ENCODE measurements at places on chromosomes 12 and 14.

- DNase-seq = no peak
These were observed 37.1 kb downstream of the LMO3 start for GRCh38 chr12:16568873-16569272.

DNA sequence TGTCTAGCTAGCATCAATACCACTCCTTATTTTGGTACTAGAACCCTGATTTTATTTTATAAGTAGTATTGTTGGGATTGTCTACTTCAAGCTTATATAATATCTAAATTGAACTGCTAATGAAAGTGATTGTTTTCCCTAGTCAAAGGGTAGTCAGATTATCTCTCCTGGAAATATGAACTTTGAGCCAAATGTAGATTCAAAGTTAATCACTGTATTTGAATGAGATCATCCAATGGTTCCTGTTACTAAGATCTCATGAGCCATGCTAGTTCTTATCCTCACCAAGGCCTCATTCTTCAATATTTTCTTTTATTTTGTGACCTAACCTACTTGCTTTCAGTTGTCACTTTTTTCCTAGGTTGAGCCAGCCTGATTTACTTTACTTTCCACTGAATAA is 276.7 kb downstream of the RASSF9 start:
- DNase-seq = no peak

DNA sequence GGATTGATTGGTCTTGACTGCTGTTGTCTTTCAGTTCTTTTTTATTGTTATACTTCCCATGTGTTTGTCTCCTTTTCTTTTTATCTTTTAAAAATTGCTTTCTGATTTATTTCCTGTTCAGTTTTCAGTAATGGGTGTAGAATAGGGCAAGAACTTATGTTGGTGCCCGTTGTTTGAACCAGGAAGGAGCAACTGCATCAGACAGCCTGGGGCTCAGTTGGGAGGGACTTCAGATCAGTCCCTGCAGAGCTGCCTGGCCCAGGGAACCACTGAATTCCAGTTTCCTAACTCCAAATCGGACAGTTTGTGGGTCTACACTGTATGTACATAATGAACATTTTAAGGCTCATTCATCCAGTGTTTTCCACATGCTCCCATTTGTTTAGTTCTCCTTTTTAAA is 64.9 kb downstream of the FBXO34 start:
- DNase-seq = no peak

- DNase-seq = no peak
These were observed 11.3 kb downstream of the MED13L start for GRCh38 chr12:116266168-116266601.

- no peak for DNase-seq
These were observed 1.2 kb downstream of the SNX6 start for GRCh38 chr14:34628681-34629135.

DNA sequence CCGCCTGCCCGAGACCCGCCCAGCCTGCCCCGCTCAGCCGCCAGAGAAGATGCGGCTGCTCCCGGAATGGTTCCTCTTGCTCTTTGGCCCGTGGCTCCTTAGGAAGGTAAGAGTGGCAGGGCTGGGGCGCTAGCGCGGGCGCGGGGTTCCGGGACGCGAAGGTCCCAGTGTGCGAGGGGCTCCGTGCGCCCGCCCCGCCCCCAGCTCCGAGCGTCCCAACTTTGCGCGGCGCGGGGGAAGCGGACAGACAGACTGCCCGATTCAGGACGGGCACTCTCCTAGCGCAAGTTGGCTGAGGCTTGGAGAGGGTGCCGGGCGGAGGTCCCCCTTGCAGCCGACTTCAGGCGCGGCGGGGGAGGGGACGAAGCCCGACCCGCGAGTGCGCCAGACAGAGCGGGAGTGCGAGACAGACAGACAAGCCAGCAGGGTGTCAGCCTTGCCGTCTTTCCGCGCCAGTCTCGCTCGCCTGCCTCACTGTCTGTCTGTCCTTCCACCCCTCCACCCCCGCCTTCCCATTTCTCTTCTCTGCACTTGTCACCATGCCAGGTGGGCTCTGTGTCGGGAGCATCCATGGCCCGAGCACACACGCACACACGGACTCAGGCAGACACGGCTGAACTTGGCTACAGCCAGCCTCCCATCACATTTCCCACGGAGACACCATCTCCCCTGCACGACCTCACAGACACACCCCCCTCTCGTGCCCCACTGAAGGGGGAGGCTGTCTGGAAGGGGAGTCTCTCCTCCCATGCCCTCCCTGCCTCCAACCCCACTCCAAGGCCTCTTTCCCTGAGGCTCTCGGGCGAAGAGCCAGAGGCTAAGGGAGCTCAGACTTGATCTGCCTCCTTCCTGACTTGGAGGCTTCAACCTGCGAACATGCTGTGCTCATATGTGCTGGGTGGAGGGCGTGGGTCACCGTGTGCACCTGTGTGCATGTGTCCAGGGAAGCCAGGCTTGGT is 606 bp downstream of the NXPH4 start:
- no peak for DNase-seq

- no peak for DNase-seq
These were observed 40.7 kb downstream of the CORO1C start for GRCh38 chr12:108690542-108691174.

- DNase-seq = no peak
These were observed 231.2 kb upstream of the DCN start for GRCh38 chr12:91413581-91414546.

DNA sequence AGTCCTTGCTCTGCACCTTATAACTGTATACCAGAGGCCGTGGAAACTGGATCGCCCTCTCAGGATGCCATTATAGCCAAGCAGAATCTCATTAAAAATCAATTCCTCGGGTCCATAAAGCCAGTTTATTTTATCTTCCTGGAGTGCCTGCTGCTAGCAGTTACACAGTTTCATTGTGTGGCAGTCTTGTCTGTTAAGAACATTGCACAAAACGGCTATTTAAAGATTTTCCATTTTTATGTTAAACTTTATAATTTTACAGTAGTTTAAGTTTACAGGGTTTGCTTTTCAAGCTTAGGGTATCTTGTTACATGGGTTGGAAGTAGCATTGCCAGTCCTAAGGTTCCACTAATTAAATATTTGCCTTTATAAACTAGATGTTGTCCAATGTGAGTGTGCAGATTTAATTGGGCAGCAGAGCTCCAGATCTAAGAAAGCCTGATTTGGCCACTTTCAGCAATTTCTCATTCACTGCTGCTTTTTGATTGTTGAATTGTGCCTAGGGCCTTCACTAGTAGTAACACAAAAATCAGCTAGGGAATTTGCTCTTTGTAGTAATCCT is 17.0 kb downstream of the TMEM30B start:
- no peak for DNase-seq

DNA sequence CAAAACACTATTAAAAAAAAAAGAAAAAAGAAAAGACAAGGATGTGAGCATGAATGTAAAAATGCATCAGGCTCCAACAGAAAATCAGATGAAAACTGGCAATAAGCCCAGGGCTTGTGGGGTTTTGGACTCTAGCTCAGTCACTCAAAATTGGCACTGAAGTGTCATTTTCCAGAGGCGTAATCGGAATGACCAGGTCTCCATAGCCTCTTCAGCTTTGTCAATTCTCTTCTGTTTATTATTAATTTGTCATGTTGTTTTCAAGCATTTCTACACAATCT is 137.2 kb upstream of the TRHDE start:
- DNase-seq = no peak

GRCh38 chr14:23033801-23034497 is 751 bp downstream of the PSMB5 start:
- no peak for DNase-seq

GRCh38 chr14:48914921-48915320 is 671.3 kb downstream of the RPS29 start:
- no peak for DNase-seq

DNA sequence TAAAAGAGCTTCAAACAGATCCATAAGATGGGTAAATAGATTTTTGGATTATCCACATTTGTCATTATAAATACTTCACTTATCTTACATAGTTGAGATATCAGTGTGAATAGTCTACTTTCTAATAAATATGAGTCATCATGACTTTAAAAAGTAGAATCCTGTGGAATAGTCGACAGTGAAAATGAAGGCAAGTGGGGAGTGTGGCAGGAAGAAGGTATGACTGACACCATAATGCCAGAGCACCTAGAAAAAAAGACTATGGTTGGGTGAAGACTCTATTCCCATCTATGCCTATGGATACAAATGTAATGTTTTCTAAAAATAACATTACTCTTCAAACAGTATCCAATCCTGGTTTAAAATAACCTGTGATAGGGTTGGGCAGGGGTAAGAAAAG is 117.5 kb downstream of the MDGA2 start:
- no peak for DNase-seq

DNA sequence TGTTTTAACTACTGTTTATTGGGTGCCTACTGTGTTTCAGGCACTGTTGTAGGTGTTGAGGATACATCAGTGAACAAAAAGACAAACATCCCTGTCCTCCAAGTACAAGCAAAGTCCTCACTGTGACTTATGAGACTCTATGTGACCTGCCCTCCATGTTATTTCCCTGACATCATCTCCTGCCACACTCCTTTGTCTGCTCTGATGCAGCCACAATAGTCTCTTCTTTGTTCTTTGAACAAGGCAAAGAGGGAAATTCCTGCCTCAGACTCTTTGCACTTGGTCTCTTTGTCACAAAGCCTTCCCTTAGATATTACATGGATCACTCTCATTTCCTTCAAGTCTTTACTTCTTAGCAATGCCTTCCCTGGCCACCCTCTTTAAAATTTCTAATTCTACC is 240.1 kb upstream of the SRRM4 start:
- peak; percentile 63 for DNase-seq

DNA sequence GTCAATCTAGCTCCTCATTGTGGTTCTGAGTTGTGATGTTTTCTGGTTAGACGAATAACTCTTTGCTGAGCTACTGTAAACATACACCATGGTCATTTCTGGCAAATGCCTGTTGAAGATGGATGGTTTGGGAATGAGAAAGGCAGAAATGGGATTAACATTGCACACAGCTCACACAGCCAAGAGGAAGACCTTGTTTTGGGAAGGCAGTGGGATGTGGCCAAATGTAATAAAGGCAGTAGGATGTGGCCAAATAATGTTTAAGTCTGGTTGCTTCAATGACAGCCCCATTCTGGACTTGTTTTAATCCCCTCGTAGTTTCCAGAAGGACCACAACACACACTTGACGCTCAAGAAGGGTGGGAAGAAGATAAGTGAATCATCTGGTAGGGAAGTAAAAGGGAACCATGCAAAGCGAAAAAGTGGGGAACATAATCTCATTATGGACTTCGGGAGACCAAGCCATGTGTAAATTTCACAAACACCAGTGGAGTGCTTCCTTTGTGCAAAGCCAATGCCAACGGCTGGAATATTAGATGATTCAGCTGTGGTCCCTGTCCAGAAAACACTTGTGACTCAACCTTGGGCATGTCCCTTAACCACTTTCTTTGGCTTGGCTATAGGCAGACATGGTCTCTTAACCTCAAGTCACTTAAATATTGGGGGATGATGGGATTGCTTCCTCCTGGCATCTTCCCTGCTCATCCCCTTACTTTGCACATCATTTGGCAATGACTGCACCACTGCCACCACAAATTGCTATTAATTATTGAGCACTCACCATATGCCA is 284.4 kb upstream of the CRY1 start:
- DNase-seq = no peak

GRCh38 chr12:52216807-52217206 is 16.2 kb upstream of the KRT7 start:
- DNase-seq = no peak

GRCh38 chr12:1073652-1074051 is 82.6 kb downstream of the ERC1 start:
- no peak for DNase-seq

GRCh38 chr12:54021432-54022013 is 6.7 kb upstream of the HOXC6 start:
- no peak for DNase-seq

GRCh38 chr12:49529414-49529813 is 9.4 kb upstream of the KCNH3 start:
- DNase-seq = no peak

GRCh38 chr12:9698681-9699080 is 29.2 kb downstream of the CLEC2D start:
- no peak for DNase-seq

GRCh38 chr14:33401311-33401710 is 462.6 kb downstream of the NPAS3 start:
- no peak for DNase-seq

DNA sequence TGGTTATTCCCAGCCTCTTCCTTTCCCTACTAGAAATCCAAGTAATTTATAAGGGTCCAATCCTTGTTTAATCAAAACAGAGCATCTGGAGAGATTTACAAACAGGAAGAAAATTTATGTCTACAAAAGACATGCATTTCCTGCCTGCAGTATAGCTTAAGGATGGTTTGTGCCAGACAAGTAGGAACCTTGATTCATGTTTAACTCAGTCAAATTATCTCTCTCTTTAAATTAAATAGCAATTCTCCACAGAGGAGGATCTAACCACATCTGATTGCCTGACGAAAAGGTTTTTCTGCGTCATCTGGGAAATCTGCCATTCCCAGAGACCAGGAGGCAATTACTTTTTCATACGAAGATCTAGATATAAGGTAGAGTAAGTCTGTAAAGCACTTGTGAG is 105.2 kb downstream of the ZFC3H1 start:
- DNase-seq = no peak

GRCh38 chr14:27917896-27918295 is 848.7 kb upstream of the FOXG1 start:
- no peak for DNase-seq

DNA sequence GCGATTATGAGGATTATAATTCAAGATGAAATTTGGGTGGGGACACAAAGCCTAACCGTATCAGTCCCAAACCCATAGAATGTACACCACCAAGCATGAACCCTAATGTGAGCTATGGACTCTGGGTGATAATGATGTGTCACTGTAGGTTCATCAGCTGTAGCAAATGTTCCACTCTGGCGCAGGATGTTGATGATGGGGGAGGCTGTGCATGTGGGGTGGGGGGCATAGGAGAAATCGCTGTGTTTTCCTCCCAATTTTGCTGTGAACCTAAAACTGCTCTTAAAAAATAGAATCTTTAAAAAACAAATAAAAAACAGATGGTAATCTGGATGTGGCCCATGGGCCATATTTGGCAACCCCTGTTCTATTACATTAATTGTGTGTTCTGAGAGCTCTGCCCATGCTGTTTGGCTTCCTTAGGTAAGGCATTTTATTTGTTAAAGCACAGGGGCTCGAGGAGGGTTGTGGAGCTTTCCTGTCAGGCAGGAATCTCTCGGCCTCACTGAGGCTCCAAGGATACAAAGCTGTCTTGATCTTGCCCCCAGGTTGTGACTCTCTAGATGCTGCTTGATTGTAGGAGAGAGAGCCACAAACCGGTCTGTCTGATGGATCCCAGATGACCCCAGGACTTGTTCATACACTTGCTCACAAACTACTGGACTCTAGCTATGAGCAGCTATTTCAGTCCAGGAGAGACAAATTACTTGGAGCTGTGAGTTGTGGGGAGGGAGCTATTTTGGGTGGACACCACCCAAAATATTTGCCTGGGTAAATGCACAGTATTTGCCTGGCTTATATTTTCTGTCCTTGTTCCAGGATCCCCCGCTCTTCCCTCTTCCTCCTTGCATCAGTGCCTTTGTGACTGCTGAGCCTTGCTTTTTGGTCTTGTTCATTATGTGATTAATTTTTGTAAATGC is 340.2 kb downstream of the MED13L start:
- DNase-seq = no peak

GRCh38 chr12:86331012-86331411 is 74.8 kb upstream of the MGAT4C start:
- DNase-seq = no peak
